LHCN-M2 (cell line): ENCODE measurements at places on chromosomes 4 and X. TPM values are rescaled to one million over a fixed set of nuclear protein-coding genes. Genes with fewer than 3 reads are reported as not detected.
A peak's percentile ranks its signal among the peaks of the same experiment; 100 is the strongest.

DNA sequence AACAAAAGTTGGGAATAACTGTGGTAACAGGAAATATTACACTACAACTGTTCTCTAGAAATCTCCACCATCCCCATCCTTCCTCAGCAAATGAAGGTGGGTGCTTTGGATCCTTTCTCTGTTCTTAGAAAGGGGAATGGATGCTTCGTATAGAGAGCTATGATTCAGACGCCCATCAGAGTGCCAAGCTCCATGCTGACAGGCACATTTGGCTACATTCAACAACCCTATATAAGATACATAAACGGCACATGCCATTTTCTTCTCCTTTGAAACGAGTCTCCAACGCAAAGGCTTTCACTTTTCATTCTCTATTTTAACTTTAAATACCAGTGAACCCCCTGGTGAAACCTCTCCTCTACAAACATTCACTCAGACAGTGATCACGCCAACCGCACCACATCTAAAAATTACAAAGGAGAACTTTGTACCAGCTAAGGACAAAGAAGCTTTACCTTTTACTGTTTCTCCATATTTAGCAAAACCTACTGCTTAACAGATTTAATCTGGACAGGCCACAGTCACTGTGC, 172.5 kb downstream of the TSPAN5 start:
- DNase-seq = no peak

The FDCSP gene
- total RNA-seq = not detected in 2 replicates

The KIT gene
- total RNA-seq = not detected in 2 replicates

DNA sequence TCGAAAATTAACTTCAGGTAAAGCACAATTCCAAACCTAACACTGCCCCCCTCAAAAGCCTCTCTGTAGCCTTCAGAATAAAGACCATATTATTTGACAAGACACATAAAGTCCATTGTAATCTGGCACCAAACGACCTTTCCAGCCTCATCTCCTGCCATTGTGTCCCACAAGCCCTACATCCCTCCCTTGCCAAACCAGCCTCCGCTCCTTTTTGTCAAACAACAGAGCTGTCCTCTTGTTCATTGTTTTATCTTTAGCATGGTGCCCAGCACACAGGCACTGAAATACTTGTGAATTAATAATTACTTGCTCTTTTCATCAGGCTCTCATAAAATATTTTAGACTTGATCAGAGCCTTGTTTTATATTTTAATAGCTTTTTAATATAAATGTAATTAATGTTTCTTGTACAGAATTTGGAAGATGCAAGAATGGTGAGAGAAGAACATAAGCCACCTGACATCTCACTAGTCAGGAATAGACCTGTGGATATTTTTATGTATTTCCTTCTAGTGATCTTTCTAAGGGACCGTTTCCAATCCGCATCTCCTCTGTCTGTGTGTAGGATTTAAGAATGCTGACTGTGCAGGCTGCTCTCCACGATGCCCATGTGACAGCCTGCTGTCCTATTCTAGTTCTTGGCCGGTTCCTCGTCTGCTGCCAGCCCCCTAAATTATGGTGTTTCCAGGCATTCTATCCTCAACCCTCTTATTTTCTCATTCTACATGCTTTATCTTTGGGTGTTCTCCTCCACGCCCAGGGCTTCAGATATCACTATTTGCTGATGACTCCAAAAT, 3.0 kb upstream of the IRF2 start:
- no peak for DNase-seq

DNA sequence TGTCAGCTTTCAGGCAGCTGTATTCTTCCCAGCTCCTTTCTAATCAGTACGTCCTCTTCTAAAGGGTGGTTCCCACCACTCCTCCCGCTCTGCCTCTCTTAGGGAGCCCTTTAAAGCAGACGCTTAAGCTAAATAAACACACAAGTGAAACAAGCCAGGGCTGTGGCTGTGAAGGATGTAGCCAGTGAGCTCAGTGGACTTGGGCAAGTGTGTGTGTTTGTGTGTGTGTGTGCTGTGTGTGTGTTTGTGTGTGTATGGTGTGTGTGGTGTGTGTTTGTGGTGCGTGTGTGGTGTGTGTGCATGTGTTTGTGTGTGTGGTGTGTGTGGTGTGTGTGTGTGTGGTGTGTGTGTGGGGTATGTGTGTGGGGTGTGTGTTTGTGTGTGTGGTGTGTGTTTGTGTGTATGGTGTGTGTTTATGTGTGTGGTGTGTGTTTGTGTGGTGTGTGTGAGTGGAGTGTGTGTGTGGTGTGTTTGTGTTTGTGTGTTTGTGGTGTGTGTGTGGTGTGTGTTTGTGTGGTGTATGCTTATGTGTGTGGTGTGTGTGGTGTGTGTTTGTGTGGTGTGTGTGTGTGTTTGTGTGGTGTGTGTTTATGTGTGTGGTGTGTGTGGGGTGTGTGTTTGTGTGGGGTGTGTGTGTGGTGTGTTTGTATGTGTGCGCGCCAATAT, 283.3 kb downstream of the PTTG2 start:
- DNase-seq = no peak

GRCh38 chrX:19514791-19515614, at the start of gene MAP3K15:
Gene MAP3K15, minus strand, starts transcription at chrX:19515508. Its CDS starts 247 bp downstream, at chrX:19515261.
- DNase-seq = peak; percentile 5

DNA sequence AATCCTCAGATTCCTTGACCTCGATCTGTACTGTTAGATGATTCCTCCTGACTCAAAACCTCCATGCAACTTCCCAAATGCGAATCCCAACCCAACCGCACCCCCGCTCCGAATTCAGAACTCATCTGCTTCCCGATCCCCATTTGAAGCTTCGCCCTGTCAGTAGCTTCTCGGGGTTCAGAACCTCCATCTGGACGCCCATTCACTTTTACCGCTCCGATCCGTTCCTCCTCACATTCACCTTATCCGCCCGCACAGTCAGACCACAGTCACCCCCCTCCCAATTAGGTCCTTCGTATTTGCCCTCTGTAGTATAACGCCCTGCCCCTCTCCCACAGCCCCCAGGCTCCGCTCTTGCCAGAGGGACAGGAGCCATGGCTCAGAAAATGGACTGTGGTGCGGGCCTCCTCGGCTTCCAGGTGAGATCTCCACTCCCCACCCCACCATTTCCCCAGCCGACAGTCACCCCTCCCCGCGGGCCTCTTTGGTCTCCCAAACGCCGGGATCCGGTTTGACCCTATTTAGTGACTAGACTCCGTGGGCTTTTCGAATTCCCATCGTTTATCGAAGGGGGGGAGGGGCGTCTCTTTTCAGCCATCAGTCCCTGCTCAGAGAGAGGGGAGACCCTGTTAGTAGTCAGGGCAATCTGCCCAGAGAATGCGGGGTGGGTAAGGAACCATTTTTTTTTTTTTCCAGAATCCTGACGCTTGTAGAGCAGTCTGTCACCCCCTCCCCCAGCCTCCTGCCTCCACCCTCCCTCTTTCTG, 691 bp downstream of the MAGED1 start:
- peak; percentile 27 for DNase-seq

DNA sequence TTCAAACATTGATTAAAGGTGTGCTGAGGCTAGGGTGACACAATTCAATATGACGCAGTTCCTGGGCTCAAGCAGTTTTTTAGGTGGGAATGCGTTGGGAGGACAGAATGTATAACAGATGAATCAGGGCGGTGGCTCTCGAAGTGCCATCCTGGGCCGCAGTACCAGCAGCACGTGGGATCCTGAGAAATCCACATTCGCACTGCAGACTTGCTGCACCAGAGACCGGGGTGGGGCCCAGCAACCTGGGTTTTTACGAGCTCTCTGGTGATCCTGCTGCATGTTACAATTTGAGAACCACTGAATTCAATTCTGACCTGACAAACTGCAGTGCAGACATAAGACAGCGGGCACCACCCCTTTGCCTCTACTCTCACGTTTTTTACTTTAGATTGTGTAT, 30.4 kb downstream of the FAM149A start:
- no peak for DNase-seq

DNA sequence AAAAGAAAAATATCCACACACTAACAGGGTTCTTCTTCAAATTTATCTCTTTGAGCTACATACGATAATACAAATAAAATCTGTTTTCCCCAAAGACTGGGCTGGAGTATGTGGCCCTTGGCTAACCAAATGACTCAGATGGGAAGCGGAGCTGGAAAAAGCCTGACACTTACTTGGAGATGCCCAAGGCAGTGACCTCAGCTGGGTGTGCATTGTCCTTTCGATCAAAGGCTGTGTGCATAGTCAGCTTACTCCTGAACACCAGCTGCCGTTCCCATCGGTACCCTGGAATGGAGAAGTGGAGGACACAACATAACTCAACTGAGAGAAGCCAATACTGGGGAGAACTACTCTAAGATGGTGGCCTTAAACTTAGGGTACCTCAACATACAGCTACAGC, 95.1 kb downstream of the CDS1 start:
- DNase-seq = no peak

The TREX2 gene
- 0.90 and 2.3 TPM in 2 replicates for total RNA-seq

- no peak for DNase-seq
Observed at GRCh38 chrX:7218321-7219152, 70.6 kb upstream of the PUDP start.

GRCh38 chr4:121064482-121064881, 7.9 kb downstream of the NDNF start:
- no peak for DNase-seq

The NXF3 gene
- 0.46 and 2.4 TPM in 2 replicates for total RNA-seq

- DNase-seq = no peak
Observed at GRCh38 chrX:9518889-9519288, 54.0 kb downstream of the TBL1X start.

The BRCC3 gene
- total RNA-seq = 8.3 and 14.8 TPM in 2 replicates

- peak; percentile 53 for DNase-seq
Observed at GRCh38 chr4:75555294-75556164, at the start of gene ODAPH. Gene ODAPH, plus strand, starts transcription at chr4:75556066. Its CDS starts 17 bp downstream, at chr4:75556083.

The STARD8 gene
- total RNA-seq = 10.6 and 12.1 TPM in 2 replicates

The CEP44 gene
- 22.7 and 27.3 TPM in 2 replicates for total RNA-seq

- DNase-seq = no peak
Observed at GRCh38 chr4:2961421-2961810, 1.8 kb downstream of the NOP14 start.

GRCh38 chrX:20280938-20281337, 14.2 kb upstream of the RPS6KA3 start:
- no peak for DNase-seq

The BTC gene
- total RNA-seq = 0.32 and 0.40 TPM in 2 replicates

DNA sequence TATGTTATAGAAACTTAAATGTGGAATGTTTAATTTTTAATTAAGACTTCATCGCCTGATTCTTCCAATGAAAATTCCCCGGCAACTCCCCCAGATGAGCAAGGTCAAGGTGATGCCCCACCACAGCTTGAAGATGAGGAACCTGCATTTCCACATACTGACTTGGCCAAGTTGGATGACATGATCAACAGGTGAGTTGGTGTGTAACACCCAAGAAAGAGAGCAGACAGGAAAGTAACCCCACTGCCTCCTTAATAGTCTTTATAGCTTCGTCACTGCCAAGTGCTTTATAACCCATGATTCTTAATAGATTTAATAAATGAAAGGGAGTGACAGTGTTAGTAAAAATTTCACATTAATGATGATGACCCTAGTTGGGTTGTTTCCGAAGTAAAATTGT, 43.7 kb downstream of the USP9X start:
- no peak for DNase-seq

The CXCL1 gene
- 2.0 and 2.9 TPM in 2 replicates for total RNA-seq

DNA sequence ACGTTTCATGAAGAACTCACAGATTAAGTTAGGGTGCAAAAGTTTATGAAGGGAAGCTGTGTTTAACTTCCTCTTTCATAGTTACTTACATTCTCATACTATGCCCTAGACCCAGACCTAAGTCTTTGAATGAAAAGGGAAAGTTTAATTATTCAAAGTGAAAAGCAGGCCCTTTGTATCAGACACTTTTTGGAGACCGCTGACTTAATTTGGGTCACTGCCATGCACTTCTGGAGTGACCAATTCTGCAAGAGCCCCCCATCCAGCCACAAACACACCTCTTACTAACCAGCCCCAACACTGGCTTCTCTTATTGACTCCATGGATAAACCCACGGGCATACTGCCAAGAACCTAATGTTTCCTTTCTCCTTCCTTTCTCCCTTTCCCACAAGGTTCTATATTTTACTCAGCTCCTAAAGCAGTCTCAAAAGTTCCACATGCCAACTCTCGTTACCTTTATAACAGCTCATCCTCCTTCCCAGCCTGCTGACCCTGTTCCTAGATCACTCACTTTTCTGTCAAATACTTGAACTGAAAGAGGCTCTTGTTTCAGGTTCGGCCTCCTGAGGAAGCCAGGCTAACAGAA, 34.5 kb downstream of the ABCE1 start:
- DNase-seq = peak; percentile 3
